ENCODE measurements at places on chromosomes 1 and 21.

GRCh38 chr1:101389547-101389929 lies 152.7 kb downstream of the S1PR1 start:
- DNase-seq: no peak

GRCh38 chr1:156524481-156524869 lies 23.9 kb upstream of the MEF2D start:
- no peak for DNase-seq

GRCh38 chr1:164360265-164360664 lies 198.7 kb upstream of the PBX1 start:
- DNase-seq: no peak

DNA sequence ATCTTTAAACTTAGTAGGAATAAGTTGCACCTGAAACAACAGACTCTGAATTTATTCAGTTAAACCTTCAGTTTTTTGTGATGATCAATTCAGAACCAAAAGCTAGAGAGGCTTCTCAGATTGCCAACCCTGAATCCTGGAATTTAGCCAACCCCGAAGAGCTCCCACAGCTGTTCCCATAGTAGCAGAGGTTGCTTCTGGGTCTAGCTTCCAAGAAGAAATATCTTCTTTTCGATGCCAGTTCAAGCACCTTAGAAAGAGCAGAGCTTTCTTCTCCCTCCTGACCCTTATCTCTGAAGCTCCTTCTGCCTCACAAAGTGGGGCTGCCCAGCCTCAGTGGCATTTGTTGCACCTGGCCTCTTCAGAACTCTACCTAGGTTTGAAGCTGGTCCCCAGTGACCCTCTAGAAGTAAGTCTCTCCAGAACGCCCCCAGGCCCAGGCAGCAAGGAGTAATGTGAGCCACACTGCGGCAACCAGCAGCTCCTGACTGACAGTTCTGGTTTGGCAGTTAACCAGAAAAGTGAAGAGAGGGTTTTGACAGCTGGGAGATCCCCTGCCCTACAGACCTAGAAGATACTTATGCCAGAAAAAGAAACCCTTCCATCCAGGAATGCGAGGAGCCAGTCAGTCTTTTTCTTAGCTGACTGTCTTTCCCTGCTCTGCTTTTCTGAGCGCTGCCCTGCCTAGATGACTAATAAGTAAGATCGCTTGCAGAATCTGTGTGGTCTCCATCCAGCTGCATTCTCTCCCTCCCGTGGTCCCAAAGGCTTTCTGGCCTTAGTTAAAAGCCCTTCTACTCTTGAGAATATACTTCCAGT lies 165.9 kb downstream of the ADGRL4 start:
- peak; percentile 5 for DNase-seq

- DNase-seq: no peak
Observed at GRCh38 chr1:78624035-78624434, 3.8 kb downstream of the IFI44L start.

Measured in globus pallidus (tissue), 1 donor.